CD4-positive, alpha-beta T cell treated with Interleukin-21 for 1 hour (primary cell): ENCODE measurements at places on chromosomes 11 and 22.

DNA sequence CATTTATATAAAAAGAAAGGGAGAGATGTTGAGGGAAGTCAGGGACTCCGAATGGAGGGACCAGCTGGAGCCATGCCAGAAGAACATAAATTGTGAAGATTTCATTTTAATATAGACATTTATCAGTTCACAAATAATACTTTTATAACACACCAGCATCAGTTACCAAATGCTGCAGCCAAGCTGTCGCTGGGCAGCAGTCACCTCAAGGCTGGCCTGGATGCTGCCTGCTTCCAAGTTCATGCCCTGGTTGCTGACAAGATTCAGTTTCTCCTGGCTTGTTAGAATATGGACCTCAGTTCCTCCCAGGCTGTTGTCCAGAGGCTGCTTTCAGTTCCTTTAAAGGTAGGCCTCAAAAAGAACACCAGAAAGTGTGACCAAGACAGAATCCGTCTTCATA, 30.8 kb upstream of the ALDH3B2 start:
- DNase-seq: no peak

DNA sequence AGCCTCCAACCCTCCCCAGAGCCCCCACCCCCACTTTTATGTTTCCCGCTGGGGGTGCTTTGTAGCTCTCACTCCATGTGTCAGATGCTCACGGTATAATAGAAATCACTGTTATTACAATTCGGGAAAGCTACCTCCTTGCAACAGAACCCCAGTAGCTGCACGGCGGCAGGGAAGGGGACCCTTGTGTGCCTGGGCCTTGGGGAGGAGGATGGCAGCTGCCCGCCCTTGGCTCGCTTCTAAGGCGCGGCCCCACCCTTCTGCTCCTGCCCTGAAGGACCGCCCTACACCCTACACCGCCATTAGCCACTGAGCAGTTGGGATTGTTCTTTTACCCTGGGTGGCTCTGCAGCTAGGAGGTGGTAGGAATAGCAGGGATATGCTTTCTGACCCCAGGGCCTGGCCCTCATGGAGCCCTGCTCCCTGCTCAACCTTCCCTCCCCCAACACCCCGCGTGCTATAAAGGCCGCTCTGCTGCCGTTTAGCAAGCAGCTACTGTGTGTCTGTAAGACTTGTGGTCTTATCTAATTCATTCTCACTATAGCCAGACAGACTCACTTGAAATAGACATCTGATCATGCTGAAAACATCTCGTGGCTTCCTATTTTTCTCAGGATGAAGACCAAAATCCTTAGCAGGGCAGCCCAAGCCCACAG, 219.7 kb downstream of the CEP164 start:
- DNase-seq: no peak

GRCh38 chr22:24994070-24994763, 41.7 kb downstream of the KIAA1671 start:
- DNase-seq: no peak

DNA sequence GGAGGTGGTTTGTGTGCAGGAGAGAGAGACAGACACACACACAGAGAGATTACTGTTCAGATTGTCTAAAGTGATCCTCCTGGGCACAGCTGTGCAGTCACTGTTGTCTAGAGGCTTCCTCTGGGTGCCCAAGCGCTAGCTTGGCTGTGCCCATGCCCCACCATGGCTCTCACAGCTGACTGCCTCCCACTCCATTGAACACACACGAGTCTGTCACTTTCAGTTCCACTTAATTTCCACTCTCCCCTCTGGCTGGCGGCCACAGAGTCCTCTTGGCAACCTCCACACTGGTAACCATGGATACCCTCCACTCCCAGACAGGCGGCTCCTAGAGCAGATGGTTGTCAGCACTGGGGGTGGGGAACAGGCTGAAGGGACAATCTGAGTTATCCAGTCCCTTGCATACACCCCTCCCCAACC, 29.1 kb downstream of the MAP6 start:
- DNase-seq: peak; percentile 17

DNA sequence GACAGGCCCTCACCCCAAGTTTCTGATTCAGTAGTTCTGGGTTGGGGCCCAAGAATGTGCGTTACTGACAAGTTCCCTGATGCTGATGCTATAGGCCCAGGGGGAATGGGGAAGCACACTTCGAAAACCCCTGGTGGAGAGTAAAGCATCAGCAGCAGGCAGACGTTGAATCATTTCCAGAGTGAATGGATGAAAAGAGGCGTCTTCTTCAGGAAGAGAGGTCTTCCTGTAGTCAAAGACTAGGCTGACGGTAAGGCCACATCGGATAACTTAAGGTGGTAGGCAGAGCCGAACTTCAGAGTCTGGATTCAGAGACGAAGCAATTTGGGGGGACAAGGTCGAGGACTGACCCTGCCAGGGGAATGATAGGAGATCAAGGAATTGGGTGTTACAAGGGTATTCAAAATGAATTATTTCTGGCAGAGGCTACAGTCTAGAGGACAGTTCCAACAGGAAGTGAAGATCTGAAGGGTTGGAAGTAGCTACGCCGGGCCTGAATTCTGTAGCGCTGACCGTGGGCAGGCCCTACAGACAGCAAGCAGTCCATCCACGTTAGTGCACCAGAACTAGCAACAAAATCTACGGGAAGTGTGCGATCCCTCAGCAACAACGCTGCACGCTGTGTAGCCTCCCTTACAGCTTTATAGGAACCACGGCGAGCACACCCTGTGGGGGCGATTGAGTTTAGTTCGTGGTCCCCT, 862 bp upstream of the CENATAC start:
- peak; percentile 55 for DNase-seq

- DNase-seq: no peak
These were observed 12.2 kb downstream of the MPPED2 start for GRCh38 chr11:30573951-30574350.

DNA sequence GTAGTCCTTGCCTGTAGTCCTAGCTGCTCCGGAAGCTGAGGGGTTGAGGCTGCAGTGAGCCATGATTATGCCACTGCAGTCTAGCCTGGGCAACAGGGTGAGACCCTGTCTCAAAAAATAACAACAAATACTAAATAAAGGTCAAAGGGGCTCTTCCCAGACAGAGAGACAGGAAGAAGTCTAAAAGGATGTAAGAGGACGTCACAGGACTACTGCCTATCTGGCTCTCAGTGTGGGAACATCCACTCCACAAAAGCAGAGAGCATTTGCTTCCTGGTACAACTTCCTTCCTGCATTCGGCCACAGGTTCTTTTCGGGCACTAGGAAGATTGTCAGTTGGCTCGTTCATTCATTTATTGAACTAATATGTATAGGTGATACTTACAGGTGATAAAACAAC, 110.6 kb downstream of the SGSM3 start:
- no peak for DNase-seq

GRCh38 chr22:42229455-42230149, 40.9 kb downstream of the TCF20 start:
- no peak for DNase-seq

GRCh38 chr11:1073261-1073724, 1.4 kb upstream of the MUC2 start:
- no peak for DNase-seq

GRCh38 chr11:1938343-1939005, 8.7 kb upstream of the MRPL23 start:
- no peak for DNase-seq

- DNase-seq: no peak
These were observed 15.1 kb downstream of the PI4KA start for GRCh38 chr22:20843501-20843900.

DNA sequence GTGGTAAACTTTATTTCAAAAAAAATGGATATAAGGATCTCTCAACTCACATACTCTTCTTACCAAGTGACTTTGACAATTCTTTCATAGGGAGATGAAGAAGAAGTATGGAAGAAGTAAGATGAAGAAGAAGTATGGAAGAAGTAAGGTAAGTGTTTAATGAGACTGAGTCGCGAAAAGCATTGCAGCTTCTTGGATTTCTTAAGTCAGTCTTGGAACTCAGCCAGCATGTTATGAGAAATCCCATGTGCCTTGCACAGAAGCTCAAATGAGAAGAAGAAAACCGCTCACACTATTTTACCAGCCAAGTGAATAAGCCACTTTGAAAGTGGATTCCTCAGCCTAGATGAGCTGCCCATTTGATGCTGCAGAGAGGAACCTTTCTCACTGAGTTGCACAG, 332.0 kb upstream of the CCDC179 start:
- DNase-seq: no peak

- peak; percentile 74 for DNase-seq
These were observed 27.7 kb upstream of the PARVB start for GRCh38 chr22:43996170-43996980.

DNA sequence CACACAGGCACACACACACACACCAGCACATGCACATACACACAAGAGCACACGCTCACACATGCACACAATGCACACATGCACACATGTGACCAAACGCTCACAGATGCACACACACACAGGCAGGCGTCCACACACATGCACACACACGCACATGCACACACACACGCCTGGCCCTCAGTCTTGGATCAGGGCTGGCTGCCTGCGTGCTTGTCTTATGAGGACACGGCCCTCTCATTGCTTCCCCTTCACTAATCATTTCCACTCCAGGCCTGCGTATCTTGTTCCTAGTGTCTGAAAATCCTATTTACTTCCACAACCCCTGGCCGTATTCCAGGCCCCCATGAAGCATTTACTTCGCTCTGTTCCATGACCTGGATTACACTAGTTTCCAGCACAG, 740.5 kb downstream of the BRD1 start:
- DNase-seq: no peak

GRCh38 chr11:60899046-60899936, 7.1 kb downstream of the PRPF19 start:
- DNase-seq: peak; percentile 63

DNA sequence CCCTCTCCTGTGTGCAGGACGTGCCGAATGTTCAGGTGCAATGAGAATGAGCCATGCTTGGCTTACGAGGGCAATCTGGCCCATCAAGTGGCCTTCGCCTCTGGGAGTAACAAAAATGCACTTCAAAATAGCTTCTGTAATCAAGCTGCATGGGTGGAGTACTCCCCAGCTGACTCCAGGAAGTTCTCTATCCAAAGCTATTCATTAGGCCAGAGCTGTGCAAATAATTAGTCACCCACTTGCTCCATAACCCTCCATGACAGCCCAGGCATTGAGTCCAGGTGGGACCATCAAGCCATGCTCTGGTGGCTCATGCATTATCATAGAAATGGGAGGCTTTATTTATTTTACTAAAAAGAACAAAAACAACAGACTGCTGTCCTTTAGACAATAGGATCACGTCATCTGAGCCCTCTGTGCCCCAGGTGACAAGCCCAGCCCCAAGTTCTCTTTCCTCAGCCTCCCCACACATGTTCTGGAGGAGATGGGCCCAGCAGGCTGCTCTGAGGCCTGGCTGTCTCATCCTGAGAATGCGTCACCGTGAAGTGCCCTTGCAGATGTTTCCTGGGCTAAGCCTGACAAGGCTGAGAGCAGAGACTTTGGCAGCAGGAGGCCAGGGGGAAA, 244.7 kb downstream of the ETS1 start:
- DNase-seq: peak; percentile 72

DNA sequence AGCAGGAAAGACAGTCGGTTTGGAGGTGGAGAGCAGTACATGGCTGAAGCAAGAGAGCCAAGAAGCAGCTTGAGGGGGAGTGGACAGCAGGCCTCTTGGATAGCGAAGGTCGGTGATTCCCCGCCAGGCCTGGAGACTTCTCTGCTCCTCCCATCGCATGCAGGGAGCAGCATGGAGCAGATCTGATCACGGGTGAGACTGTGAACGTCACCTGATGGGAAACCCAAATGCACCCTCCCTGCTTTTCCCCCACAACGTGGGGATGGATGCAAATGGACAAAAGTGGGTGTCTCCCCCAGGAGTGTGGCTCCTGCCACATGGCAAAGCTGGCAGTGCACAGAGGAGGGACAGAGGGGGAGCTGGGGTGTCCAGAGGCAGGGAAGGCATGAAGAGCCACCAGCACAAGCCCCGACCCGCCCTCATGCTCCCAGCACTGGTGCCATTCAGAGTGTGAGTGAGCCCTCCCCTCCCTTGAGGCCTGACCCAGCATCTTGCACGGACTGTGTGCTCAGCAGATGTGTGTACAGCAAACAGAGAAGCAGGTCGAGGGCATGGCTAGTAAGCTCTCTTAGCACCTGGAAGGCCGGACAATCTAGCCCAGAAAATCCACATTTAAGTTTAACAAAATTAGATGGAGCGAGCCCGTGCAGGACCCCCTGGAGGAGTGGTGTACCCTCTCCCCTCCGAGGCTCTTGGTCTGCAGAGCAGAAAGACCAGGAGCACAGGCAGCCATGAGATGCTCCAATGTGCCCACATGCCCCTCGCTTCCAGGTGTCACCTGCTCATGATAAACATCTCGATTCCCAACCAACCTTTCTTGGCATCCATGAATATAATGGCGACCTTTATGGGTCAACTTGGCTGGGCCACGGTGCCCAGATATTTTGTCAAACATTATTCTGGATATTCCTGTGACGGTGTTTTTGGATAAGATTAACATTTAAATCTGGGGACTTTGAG, 661.7 kb downstream of the TBC1D22A start:
- DNase-seq: no peak

DNA sequence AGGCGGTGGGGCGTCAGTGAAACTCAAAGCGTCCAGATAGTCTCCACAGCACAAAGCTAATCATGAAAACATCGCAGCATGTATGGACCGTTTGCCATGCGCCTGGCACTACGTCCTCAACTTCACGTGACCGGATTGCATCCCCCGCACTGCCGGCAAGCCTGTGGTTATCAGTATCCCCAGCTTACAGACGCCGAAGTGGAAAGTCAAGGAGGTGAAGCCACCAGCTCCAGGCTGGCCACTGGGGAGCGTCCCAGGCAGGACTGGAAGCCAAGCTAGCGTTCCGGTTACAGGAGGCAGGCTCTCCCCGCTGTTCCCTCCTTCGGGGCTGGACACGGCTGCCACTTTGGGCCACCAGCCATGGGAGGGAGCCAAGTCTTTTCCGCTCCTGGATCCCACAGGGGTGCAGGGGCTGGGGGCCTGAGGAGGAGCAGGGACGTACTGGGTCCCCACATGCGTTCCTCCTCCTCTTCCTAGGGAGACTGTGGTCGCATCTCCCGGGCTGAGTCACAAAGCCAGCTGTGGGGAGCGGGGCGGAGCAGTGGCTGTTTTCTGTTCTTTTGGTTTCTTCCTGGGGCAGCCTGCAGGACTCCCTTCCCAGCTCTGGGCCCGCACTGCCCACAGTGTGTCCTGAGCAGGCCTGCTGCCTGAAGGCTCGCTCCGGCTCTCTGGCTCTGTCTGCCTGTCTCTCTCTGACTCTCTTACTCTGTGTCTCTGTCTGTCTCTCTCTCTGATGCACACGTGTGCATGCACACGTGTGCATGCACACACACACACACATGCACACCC, 4.3 kb upstream of the OSBPL5 start:
- no peak for DNase-seq

GRCh38 chr22:32255217-32255616, at the start of gene SLC5A4:
SLC5A4 (minus strand) TSS chr22:32255347; CDS start chr22:32255329, 18 bp downstream.
- no peak for DNase-seq
